GM12891 (cell line): ENCODE measurements at places on chromosomes 16 and 17.

- DNase-seq = no peak
These were observed 7.4 kb upstream of the TMEM220 start for GRCh38 chr17:10737168-10737622.

GRCh38 chr16:68144008-68144407, 58.8 kb downstream of the NFATC3 start:
- DNase-seq = no peak

DNA sequence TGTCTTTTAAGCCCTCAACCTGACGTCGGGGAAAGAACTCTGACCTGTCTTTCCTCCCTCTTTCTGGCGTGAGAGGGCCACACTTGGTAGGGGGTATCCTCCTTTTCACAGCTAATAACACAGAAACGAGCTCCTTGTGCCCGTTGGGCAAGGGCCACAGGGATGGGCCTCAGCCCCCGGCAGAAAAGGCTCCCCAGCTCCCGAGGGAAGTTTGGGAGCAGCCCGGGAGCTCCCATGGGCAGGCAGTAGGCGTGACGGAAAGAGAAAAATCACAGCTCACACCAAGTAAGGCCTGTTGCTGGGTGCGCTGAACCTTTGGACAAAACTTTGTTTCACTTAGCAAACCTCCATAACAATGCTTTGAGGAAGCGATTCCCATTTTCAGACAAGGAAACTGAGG, 82.8 kb upstream of the MED9 start:
- no peak for DNase-seq

DNA sequence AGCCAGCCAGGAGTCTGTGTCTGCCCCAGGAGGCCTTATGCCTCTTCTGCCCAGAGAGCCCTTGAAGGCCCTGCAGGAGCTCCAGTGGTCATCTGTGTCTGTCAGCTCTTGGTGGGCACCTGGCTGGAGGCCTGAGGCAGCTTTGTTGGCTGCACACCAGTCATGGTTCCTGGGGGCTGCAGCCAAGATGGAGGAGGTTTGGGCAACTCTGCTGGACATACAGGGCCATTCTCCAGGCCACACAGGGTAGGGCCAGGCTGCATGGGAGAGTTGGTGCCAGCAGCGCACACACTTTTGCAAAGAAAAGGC, 29.4 kb downstream of the B9D1 start:
- DNase-seq = no peak

DNA sequence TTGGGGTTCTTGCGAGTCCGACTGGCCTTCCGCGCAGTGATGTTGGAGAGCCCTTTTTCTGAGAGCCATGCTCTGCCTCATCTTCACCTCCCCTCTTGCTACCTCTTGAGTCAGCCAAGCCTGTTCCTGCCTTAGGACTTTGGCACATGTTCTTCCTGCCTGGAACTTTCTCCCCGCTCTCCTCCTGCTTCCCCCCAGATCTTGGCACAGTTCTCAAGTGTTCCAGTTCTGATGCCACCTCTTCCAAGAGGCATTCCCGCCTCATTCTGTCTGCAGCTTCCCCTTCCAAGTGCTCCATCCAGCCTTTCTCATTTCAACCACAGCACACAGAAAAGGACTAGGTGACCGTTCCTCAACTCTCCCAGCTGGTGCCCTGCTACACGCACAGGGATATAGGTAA, 7.7 kb downstream of the AKAP1 start:
- no peak for DNase-seq

DNA sequence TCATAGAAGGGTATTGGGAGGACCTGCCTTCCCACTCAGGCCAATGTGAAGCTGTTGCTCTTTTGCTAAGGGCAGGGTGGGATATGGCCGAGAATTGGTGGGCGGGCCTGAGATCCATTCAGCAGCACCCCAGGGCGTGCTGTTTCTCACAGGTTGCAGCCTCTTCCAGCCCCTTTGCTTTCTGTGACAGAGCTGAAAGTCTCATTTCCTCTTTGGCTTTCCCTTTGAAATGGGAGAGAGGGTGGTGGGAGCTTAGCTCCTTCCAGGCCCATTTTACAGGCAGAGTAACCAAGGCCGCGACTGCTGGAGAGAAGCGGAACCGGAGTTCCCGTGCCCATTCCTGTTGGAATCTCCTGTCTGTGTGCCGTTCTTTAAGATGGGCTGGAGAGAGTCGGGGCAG, 183.0 kb downstream of the RAB11FIP4 start:
- DNase-seq = no peak

GRCh38 chr16:85781695-85782370, 17.5 kb downstream of the EMC8 start:
- no peak for DNase-seq

- DNase-seq = no peak
These were observed 2.3 kb upstream of the MT2A start for GRCh38 chr16:56606071-56606475.

DNA sequence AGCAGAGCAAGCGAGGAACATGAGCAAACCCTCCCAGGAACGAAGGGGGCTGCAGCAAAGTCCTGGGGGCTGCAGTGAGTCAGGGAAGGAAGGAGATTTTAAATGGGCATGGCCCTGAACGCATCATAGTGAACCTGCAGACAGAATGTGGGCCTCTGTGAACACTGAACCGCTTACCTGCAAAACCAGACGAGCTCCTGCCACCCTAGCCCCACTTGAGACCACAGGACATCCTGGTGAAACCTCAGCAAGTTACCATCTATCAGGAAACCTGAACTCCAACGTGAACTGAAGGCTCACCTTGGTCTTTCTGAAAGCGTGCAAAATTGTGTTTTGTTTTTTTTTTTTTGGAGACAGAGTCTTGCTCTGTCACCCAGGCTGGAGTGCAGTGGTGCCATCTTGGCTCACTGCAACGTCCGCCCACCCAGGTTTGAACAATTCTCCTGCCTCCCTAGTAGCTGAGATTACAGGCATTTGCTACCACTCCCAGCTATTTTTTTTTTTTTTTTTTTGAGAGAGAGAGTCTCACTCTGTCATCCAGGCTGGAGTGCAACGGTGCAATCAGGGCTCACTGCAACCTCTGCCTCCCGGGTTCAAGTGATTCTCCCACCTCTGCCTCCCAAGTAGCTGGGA, 30.8 kb downstream of the FANCA start:
- DNase-seq = no peak

GRCh38 chr17:64627797-64628196, 34.3 kb downstream of the SMURF2 start:
- no peak for DNase-seq

DNA sequence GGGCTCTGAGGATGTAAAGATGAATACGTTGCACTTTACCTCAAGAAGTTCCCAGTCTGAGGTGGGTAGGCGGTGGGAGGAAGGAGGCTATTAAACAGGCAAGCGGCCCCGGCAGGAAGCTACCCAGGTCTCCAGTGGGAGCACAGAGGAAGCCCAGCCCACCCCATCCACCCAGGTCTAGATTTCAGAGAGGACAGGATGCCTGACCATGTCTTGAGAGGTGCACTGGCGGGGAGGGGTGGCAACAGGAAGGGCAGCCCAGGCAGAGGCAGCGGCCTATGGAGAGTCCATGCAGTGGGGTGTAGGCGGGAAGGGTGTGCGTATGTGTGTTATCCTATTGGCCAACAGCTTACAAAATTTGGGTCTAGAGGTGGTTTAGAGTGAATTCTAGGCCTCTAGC, 13.9 kb downstream of the SARM1 start:
- DNase-seq = no peak

- DNase-seq = no peak
These were observed 18.1 kb downstream of the KCNJ12 start for GRCh38 chr17:21394265-21394664.

DNA sequence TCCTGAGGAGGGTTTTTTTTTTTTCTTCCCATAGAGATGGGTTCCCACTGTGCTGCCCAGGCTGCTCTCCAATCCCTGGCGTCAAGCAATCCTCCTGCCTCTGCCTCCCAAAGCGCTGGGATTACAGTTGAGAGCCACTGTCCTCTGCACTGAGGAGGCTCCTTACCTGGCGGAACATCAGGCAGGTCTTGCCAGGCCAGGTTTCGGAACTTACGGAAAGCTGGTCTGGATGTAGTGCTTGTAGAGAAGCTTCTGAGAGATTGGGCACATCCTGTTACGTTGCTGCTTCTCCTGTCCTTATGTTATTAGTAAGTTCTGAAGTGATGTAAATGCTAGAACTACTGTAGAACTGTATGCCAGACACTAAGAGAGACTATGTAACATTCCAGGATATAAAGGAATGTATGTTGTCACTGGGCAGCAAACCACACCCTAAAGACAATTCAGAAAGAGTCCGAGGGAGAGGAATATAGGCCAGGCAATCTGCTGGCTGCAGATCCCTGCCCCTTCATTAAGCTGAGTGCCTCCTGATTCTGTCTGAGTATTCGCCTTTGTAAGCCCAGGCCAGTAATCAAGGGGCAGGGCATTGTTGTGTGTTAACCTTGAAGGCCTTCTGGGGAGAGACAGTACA, 21.1 kb downstream of the ETV4 start:
- DNase-seq = no peak

DNA sequence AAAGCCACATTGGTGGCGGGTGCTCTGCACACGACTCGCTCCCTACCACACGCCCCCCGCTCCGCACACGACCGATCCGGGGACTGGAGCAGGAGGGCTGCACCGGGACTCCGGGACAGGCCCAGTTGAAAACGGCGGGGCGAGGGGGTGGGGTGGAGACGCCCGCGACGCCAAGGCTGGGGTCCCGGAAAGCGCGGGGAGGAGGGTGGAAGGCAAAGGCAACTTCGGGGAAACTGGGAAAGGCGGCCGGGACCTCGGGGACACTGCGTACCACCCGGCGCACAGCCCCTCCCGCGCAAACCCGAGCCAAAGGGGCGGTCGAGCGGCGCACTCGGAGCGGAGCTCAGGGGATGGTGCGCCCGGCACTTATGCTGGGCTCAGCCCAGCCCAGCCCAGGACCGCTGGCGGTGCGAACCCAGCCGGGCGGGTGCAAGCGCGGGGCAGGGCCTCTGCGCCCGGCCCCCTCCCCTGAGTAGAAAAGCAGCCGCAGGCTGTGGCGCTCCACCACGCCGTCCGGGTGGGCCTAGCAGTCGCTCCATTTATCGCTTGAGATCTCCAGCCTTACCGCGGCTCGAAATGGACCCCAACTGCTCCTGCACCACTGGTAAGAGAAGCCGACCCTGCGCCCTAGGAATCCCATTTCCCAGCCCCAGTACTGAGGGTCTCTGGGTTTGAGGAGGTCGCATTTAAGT, at the start of gene MT1M:
TSS of gene MT1M (plus strand) at position 504 of the 692 bp plus-strand sequence. CDS start at position 577, 73 bp downstream.
- no peak for DNase-seq

- DNase-seq = no peak
These were observed 6.5 kb downstream of the CD79B start for GRCh38 chr17:63925615-63926014.

DNA sequence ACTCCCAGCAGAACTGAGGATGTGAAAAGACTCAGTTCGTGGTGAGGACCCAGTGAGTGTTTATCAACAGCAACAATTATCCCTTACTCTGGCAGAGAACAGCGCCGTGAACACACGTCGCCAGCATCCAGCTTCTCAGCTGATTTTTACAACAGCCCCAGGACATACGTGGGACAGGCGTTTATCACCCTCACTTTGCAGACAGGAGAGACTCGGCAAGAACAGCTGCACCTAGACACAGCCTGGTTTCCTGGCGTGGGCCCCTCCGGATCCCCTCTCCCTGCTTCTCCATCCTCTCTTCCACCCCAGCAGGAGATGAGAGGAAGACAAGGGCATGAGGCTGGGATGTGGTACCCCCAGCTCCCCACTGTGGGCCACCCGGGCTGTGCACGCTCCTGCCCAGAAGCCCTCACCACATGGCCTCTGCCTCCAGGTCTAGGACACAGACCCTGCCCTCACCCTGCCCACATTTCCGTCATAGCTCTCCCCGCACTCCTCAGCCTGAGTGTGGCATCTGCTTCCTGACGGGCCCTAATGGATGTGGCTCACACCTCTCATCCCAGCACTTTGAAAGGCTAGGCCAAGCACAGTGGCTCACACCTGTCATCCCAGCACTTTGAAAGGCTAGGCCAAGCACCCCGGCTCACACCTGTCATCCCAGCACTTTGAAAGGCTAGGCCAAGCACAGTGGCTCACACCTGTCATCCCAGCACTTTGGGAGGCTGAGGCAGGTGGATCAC, 17.5 kb downstream of the ABR start:
- DNase-seq = no peak

DNA sequence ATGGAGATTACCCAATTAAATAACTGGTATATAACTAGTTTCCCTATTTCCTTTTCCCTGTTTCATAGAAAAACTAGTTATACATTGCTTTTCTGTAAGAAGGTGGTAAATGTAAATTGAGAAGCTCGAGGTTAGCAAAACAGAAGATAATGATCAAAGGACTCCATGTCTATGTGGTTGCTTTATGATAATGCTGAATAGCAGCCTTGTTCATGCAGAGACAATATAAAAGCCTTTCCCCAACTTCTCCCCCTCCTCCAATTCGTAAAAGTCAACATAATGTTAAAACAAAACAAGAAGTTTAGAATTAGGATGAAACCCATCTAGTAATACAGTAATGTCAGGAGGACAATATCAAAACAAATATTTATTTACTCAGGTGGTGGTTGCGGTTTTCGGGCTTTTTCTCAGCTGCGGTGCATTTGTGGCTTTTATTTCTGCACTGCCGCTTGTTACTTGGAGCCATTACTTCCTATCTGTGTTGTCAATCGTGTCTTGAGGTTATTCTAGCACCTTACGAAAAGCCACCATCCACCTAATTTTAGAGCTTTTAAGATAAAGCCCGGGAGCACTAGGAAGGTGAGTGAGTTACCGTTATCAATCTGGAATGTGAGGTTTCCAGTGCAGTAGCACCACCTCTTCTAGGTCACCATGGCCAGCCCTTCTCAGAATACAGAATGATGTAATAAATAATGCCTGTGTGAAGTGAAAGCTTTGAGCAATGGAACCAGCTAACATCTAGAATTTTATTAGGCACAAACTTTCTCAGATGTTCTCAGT, 297.5 kb downstream of the CDH13 start:
- DNase-seq = no peak

- no peak for DNase-seq
These were observed 137.1 kb downstream of the GAS7 start for GRCh38 chr17:10061111-10061845.

DNA sequence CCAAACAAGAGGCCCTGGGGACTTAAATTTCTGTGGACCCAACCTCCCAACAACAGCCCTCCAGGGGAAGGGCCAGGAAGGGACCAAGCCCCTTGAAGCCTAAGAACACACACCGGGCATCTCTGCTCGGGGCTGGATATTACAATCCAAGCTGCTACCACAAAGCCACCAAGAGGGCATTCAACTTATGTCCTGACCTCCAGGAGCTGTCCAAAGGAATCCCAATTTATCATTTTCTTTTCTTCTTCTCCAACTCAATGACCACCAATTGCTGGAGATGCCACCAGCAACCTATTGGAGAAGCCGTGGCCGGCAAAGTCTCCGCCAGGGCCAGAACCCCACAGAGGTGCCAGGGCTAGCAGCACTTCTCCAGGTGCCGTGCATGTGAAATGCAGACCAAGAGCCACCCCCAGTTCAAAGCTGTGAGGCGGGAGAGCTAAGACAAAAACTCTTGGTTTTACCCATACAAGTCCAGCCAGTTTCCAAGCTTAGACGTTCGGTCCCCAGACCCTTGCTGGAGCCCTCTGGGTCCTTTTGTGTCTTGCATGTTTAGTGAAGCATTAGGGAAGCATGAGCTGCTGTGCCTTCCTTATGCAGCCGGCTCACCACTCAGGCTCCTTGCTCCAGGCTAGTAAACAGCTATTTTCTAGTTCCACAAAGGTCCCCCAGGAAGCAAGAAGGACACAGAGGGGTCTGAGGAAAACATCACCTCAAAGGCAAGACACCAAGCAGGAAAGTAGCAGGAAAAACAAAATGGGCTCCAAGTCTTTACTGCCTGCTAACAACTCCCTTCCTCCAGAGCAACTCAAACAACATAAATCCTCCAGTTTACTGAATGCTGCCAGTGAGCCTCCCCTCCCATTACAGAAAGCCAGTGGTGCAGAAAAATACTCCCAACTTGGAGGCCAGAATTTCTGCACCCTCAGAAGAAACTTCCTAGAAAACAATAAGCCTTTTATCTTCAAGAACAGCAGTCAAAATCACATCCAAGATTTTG, 3.2 kb downstream of the PITPNA start:
- DNase-seq = no peak

- no peak for DNase-seq
These were observed 22.8 kb downstream of the FAM117A start for GRCh38 chr17:49741009-49741691.
